ENCODE measurements at places on chromosomes 11 and 22.

GRCh38 chr11:88181776-88182175 is 6.5 kb upstream of the RAB38 start:
- no peak for DNase-seq

DNA sequence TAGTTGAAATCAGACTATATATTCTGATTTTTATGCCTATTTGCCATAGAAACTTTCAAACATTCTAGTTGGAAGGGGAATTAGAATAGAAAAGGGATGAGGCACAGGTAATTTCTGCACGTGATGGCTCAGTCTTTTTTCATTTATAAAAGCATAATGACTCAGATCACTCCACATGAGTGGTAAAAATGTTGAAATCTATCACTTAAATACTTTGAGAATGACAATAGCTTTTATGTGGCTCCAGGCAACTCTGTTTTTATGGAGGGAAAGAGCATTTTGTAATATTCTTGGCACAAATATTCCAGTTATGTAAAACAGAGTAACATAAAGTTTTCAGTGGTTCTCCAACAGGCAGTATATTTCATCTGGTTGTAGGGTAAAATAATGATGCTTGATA is 5.9 kb upstream of the MMP3 start:
- no peak for DNase-seq

GRCh38 chr22:20242393-20243175 is 25.5 kb downstream of the RTN4R start:
- peak; percentile 19 for DNase-seq

GRCh38 chr22:17192186-17192585 is 27.0 kb downstream of the ADA2 start:
- DNase-seq: no peak

- no peak for DNase-seq
Measured at GRCh38 chr22:19806213-19807160, 45.9 kb downstream of the TBX1 start.

GRCh38 chr11:2533587-2534133 is 88.9 kb downstream of the KCNQ1 start:
- DNase-seq: no peak

DNA sequence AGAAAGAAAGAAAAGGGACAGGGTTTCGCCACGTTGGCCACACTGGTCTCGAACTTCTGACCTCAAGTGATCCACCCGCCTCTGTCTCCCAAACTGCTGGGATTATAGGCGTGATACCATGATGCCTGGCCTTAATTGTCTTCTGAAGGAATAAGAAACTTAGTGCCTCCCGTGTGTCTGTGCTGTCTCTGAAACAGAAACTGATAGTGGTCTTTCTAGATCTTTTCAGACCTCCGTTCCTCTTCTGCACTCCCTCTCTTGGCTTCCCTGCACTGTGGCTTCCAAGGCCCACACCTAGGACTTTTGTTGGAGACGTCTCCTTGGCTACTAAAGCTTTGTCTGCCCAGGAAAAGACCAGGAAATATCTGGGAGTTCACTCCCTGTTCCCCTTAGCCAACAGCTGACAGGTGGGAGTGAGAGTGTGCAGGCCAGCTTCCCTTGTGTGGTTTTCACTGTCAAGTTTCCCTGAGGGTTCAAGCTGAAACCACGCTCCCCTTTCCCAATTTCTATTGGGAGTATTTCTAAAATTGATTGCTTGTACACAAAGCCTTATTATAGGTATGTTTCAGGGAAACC is 10.1 kb upstream of the HTR3B start:
- no peak for DNase-seq

GRCh38 chr11:86798988-86799387 is 1.4 kb upstream of the PRSS23 start:
- no peak for DNase-seq

GRCh38 chr11:110962921-110963320 is 250.7 kb upstream of the ARHGAP20 start:
- no peak for DNase-seq

- no peak for DNase-seq
Measured at GRCh38 chr11:396948-397548, 3.0 kb downstream of the PKP3 start.

DNA sequence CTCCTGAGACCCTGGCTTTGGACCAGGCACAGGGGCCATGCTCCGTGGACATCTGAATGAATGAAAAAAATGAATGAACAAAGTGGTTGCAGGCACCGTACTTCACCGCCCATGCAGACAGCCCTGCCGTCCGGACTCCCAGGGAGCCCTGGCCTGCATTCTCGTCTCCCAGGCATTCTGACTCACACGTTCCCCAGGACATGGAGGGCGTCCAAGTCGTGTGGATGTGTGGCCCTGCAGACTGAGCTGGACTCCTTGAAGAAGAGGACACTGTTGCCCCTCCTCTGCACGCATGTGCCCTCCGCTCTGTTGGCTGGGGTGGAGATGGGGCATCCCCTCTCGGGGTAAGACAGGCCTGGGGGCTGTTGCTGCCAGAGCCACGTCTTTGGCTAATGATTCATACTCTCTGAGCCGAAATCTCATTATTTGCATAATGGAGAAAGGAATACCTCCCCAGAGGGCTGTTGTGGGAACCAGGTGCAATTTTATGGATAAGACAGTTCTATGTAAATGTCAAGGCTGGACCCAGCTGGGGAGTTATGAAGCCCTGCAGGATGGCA is 49.7 kb downstream of the RTL6 start:
- no peak for DNase-seq

GRCh38 chr11:130386056-130386455 is 42.4 kb downstream of the ADAMTS8 start:
- DNase-seq: no peak

DNA sequence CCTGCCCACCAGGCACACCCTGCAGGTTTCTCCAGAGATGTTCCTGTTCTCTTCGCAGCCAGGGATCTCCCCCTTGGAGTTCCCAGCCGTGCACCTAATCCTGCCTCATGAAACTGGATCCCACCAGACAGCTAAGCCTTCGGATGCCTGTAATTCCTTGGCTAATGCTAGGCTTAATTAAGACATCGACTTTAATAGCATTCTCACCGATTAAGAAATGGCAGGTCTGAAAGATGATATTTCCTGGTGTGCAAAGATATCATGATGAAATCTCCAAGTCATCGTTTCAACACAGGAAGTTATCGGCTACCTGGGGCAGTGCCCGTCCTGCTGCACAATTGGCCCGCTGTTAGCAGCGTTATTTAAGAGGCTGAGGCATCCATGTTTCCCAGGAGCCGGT is 41.5 kb upstream of the CCND1 start:
- DNase-seq: no peak

DNA sequence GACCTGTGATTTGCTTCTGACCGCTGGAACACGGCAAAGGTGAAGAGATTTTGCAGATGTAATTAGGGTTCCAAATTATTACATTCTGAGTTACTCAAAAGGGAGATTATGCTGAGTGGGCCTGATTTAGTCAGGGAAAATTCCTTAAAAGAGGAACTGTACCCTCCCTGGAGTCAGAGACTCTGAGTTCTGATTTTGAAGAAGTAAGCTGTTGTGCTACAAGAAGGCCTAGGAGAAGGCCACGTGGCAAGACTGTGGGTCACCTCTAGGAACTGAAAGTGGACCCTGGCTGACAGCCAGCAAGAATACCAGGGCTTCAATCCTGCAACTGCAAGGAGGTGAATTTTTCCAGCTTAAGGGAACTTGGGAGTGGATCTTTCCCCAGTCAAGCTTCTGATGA is 45.3 kb downstream of the CHRDL2 start:
- no peak for DNase-seq

- DNase-seq: no peak
Measured at GRCh38 chr22:36267896-36268485, 15.1 kb downstream of the APOL1 start.

DNA sequence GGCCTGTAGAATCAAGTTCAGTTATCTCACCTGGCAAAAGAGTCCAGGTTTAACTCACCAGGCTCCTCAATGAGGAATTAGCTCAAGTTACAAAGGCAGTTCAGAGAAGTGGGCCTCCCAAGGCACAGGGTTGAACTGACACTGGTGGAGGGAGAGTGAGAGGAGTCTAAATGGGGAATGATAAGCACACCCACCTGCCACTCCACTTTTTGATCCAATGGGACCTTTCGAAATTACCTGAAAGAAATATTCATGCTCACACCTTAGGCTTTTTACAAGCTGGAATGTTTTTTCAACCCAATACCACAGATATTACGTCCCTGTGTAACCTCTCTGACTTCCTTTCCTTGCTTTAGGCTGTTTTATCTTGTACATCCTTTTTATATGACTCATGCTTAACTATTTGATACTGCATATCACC is 642.7 kb upstream of the TENM4 start:
- no peak for DNase-seq

DNA sequence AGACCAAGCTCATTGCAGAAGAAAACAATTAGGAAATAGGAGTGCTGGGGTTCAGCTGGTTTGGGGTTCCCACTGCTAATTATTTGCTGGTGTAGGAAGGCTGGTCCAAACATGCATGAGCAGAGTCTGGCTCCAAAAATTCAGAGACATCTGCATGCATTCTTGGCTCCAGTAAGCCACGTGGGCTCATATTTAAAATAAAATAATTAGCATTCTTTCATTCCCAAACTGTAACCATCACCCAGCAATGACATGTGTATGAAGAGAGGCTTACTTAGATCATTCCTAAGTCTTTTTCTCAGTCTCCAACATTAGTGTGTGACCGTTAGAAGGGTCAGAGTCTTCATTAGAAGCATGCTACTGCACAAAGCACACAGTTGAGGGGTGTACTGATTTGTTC is 58.4 kb downstream of the EFCAB6 start:
- DNase-seq: no peak

DNA sequence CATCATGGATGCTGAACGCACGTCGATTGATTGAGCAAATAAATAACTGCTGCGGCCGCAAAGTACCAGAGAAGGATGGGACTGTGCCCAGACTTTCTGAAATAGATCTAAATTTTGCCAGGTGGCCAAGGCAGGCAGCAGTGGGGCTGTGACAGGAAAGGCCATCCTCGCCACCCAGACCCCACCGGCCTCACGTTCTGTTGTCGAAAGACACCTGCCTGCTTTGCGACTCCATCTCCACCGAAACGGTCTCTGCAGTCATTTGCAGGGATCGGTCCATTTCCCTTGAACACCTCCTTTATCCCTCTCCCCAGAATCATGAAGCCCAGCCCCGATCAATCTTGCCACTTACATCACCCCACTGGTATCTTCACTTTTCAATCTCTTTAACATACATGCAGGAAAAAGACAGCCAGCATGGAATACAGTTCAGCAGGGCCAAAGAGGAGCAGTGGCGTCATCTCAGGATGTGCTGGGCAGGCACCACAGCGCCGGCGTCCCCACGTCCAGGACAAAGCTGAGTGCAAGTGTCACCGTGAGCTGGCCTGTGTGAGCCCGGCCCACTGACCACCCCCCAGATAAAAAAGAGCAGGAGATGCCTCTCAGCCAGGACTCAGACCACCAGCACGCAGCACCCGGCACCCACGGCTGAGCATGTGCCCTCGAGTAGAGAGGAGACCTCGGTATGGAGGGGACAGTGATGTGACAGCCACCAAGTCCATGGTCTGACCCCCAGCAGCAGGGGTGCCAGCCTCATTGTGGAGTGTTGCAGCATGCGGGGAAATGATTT is 610.3 kb downstream of the TBC1D22A start:
- no peak for DNase-seq

DNA sequence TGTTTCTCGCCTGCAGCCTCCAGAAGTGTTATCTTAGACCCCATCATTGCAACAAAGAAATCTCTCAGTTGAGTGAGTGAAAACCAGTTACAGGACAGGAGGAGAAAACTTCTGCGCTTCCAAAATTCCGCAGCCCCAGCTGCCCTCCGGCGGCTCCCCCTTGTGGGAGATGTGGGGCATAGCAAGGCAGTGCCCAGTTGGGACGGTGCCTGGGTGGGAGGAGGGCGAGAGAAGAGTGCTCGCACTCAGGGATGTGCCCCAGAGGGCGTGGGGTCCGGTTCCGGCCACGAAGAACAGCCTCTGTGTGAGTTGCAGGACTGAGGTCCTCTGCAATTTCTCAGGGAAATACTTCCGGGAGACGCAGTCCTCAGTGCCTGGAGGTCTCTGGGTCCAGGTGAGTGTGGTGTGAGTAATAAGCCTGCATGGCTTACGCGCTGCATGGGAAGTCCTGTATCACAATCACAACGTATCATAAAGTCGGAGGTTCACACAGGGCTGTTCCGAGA is 87.0 kb upstream of the BLID start:
- no peak for DNase-seq

DNA sequence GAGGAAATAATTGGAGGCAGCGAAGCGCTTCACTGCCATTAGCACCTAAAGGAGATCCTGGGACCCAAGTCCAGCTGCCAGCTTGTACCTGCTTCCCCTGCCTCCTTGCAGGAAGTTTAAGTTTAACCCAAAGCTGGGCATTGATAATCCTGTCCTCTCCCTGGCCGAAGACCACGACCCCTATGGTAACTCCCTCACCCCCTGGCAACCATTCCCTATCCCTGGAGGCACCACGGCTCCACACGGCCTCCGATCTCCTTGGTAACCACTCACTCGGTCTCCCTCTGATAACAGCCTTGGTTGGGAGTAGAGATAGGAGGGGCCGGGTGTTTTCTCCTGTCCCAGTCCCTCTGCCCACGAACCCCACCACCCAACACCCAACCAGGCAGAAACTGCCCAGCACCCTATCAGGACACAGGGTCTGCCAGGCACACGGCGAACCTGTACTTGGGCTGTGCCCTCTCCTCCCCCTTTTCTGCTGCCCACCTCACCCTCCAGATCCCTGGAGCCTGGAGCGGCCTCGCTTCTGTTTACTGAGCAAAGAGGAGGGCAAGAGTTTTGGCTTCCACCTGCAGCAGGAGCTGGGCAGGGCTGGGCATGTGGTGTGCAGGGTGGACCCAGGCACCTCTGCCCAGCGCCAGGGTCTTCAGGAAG is 833 bp downstream of the NHERF4 start:
- no peak for DNase-seq

DNA sequence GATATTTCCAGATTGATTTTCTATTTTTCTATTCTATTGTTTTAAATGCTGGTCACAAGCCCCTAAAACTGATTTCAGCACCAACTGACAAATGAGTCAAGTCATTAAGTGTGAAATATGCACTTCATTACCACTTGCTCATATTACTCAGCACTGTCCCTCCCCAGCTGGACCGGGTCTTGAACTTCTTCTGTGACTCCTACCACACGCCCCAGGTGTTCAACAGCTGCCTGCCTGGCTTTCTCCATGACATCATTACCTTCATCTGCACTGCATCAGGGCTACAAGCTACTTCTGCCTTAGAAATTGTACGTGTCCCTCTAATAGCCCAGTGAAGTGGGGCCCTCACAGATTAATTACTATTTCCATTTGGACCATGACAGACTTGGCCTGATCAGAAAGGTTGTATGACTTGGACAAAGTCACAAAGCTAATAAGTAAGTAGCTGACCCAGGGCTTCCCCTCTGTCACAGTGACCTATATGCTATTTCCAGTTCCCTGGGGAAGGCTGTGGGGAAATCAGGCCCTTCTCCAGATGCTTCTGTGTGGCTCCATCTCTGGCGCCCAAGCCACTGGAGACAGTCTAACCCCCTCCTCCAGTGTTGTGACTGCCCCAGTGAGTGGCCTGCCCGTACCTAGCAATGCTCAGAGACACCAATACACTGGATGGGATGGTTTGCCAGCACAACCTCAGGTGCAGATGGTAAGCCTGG is 18.1 kb downstream of the TBC1D10A start:
- no peak for DNase-seq

DNA sequence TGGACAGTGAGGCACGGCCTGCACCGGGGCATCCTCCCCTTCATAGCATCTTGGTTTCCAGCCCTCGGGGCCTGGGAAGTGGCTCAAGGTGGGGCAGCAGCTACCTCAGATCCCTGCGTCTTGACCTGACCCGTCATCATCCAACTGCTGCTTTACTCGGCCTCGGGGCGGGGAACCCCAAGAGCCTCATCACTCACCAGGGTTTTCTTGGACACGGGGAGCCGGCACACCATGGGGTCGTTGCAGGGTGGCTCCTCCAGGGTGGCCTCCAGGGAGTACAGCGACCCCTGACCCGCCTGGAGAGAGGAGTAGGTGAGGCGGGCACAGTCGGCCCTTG is 651 bp downstream of the CTSF start:
- DNase-seq: no peak

Measured in activated effector memory CD4-positive, alpha-beta T cell treated with Interleukin-2 at 50 U/mL for 16 hours (primary cell).